BJ (cell line): ENCODE measurements at places on chromosomes 7 and 10.

- DNase-seq: no peak
These were observed 900 bp upstream of the MICALL2 start for GRCh38 chr7:1459920-1460820.

DNA sequence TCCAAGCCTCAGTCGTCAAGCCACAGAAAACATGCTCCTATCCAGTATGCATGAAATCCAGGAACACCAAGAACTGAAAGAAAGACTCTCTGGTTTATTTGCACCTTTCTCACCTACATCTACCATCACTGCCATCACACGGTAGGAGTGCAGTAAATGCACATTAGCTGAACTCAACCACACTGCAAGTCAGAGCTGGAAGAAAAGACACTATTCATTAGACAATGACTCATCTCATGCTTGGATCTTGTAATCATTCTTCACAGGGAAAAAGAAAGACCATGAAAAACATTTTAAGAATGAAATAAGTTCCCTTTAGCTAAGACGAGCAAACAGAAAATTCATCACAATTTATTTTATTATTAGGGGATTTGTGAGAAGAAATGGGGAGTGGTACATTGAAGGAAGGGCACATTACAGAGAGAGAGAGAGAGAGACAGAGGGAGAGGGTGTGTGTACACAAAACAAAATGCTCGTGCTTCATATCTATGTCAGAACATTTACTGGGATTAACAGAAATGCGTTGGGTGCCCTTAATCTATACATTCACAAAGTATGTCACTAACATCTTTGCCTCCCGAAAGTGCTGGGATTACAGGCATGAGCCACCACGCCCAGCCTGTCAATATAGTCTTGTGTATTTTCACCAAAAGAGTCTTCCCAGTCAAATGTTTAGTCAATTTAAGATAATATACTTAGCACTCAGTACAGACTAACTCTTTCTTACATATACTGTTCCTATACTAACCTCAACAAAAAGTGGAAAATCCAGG is 324.9 kb downstream of the PARD3 start:
- DNase-seq: peak; percentile 33

DNA sequence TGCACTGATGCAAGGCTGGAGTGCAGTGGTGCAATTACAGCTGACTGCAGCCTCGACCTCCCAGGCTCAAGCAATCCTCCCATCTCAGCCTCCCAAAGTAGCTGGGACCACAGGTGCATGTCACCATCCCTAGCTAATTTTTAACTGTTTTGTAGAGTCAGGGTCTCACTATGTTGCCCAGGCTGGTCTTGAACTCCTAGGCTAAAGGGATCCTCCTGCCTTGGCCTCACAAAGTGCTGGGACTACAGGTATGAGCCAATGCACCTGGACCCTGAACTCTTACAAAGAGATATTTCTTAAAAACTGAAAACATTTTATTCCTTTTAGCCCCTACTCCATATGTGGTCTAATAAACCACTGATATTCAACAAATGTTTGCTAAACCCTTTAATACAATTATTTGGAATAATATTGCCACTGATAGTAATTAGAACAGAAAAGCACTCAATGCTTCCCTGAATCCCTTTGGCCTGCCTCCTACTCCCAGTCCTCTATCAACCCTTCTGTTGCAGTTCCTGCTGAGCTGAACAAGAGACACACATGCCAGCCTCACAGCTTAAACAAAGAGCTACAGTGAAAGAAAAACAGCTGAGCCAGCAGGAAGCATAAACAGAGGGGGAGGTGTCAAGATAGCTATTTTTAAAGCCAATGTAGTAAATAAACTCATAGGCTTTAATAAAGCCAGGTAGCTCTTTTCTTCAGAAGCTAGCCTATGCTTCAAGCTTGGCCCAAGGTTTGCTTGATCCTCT is 7.0 kb upstream of the GNAI1 start:
- DNase-seq: no peak

DNA sequence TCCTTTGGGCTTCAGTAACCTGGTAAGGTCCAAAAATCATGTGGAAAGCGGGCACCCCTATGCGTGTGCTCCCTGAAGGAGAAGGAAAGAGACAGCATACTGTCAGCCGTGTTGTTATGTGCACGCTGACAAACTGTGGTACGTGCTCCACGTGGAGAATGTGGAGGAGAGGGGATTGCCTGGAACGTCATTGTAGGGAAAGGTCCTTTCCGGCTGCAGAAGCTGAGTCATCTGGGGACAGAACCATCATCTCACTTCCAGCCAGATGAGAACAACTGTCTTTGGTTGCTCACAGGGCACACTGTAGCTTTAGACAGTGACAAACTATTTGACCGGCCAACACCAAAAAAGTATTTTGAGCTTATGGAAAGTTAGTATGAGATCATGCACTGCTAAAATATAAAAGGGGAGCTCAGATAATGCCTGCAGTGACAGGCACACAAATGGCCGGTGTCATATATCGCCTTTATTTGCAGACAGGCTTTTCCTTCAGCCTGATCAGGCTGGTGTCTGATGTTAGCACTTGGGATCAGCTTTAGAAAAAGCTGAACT is 38.8 kb upstream of the GRB10 start:
- no peak for DNase-seq

GRCh38 chr10:126634911-126635310 is 35.6 kb downstream of the C10orf90 start:
- peak; percentile 34 for DNase-seq

- DNase-seq: no peak
These were observed 205.3 kb downstream of the ARHGAP21 start for GRCh38 chr10:24518411-24518810.

GRCh38 chr10:97012470-97012869 is 173.3 kb downstream of the SLIT1 start:
- no peak for DNase-seq

- DNase-seq: no peak
These were observed 120.8 kb upstream of the NANOS1 start for GRCh38 chr10:118908557-118909256.

- DNase-seq: no peak
These were observed 416.4 kb upstream of the FOXK1 start for GRCh38 chr7:4265676-4266075.

- DNase-seq: no peak
These were observed 26.8 kb downstream of the VOPP1 start for GRCh38 chr7:55545496-55545895.

DNA sequence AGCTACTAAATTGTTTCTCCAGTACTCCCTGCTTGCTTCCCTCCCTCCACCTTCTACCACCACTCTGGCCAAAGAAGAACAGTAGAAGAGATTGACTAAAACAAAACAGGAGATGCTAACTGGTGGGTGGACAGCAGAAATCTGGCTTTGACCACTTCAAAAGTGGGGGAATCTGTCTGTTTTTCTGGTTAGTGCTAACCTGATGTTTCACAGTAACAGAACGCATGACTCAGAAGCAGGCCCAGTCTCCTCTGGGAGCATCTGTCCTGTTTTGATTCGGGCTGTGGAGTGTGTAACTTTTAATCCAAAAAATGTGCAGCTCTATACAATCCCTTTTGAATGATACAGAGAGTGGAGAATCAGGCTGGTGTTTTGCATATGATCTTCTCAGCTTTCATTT is 32.7 kb upstream of the ZNF438 start:
- no peak for DNase-seq

- DNase-seq: no peak
These were observed 972 bp downstream of the ORC5 start for GRCh38 chr7:104206841-104207240.

DNA sequence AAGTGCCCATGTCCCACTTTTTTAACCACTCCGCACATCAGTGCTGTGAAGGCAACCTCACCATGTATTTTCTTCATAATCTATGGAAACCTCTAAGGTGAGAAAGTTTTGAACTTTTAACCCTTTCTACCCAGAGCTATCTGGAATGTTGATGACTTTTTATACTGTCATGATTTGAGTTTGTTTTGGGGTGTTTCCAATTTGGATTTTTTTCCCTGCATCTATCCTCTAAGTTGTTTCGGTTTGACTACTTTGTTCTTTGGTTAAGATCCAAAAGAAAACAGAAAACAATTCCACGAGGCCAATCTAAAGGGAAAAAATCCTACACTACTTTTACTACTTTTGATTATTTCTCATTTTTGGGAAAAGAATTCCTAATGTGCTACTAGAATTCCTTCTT is 279.7 kb downstream of the USP6NL start:
- DNase-seq: no peak

DNA sequence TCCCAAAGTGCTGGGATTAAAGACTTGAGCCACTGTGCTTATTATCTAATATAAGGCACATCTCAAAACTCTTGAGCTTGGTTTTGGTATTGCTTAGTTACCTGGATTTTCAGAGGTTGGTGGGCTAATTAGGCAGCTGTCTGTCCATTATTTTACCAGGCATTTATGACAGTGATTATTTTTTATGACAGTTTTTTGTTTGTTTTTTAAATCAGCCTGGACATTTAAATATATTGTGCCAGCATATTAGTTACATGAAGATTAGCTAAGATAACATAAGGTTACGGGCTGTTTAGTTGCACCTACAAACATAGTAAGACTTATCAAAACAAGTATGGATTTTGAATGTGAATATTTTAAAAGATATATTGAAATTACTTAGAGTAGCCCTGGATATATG is 2.6 kb upstream of the ZRANB1 start:
- DNase-seq: no peak

DNA sequence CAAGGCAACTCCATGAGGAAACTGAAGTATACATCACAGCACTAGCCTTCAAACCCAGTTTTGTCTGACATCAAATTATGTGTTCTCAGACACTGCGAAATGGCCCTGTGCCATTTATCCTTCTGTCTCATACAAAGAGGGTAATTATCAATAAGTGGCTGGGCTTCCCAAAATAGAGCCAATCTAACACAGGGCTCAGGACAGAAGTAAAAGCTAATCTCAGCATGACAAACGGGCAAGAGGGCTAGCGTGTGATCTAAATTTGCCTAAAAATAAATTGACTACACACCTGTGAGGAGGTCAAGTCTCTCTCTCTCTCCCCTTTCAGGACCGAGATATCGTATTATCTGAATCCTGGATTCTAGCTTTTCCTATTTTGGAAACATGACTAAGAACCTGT is 67.2 kb downstream of the DGKB start:
- no peak for DNase-seq

- no peak for DNase-seq
These were observed 485.3 kb upstream of the GALNT17 start for GRCh38 chr7:70646536-70647248.

- no peak for DNase-seq
These were observed 17.3 kb downstream of the ACTR1A start for GRCh38 chr10:102485093-102485784.

DNA sequence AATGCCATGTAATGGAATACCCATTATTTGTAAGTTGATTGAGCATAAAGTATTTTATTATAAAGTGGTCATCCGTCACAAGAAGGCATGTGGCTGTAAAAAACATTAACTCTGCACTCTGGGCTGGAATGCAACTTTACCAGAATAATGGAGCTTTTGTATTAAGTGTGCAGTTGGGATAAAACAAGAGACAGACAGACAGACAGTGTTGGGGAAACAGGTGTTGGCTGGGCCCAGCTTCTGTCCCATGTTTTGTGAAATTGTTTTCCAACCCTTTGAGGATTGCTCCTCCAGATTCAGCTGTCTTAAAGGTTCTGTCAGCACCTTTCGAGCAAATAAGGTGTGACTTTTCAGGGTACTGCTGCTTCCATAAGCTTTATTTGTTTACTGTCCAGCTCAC is 67.9 kb upstream of the NFKB2 start:
- no peak for DNase-seq

DNA sequence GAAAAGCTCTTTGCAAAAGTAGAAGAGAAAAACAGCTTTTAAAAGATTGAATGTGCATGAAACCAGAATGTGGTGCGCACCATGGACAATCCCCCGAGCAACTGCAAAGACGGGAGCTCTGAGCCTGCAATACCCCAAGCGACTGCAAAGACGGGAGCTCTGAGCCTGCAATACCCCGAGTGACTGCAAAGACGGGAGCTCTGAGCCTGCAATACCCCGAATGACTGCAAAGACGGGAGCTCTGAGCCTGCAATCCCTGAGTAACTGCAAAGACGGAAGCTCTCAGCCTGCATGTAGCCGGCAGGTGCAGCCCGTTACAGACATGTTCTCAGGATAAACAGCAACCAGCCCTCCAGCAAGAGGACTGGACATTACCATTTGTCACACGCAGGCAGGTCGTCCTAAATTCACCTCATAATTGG is 6.2 kb downstream of the ZNF775 start:
- DNase-seq: no peak

- no peak for DNase-seq
These were observed 44.6 kb upstream of the AFAP1L2 start for GRCh38 chr10:114448897-114449296.

GRCh38 chr7:133754708-133755107 is 372.4 kb upstream of the LRGUK start:
- DNase-seq: no peak

DNA sequence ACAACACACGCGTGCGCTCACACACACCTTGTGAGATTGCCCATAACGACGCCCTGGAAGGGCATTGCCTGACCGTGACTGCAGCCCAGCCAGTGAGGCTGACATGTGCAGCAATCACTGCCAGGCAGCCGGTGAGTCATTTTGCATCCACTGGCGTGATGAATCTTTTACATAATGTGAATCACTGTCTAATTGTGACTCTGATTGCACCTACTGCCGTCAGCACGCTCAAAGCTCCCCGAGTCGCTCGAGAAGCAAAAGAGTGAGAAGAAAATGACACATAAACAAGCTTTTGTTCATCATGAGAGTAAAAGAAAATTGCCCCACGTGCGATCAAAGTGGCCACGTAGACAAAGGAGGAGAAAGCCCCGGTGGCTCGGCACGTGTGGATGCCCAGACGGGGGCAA is 117.4 kb upstream of the PFKP start:
- DNase-seq: no peak

DNA sequence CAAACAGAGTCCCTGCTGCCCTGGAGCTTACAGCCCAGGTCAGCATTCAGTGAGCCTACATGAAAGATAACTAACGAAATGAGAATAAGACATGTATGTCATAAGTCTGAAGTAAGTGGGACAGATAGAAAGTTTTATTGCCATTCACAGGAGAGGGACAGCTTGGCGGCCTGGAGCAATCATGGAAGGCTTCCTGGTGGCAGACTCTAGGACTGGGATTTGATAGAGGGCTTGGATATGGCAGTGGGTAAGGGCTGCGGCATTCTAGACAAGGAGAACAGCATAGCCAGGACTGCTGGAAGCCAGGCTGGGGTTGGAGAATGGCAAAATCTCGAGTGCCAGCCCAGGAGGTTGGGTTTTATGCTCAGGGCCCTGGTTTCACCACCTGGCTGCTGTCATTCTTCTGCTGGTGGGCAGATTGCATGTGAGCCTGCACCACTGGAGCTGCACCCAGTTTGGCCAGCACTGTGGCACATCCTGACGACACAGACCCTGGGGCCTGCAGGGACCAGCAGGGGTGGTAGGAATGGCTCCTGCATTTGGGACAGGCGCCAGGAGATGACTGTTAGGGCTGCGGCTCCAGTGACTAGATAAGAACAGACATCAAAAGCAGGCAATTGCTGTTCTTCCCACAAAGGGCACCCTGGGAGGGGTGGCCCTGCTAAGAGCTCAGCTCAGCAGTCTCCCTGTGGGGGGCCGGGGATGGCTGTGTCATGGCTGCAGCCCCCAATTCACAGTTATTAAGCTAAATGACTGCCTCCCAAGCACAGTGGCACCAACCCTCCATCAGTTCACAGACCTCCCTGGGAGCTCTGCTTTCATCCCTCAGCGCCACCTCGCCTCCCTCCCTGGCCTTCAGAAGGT is 161.1 kb downstream of the RPS24 start:
- no peak for DNase-seq
